ENCODE measurements at places on chromosomes 2 and 18.

DNA sequence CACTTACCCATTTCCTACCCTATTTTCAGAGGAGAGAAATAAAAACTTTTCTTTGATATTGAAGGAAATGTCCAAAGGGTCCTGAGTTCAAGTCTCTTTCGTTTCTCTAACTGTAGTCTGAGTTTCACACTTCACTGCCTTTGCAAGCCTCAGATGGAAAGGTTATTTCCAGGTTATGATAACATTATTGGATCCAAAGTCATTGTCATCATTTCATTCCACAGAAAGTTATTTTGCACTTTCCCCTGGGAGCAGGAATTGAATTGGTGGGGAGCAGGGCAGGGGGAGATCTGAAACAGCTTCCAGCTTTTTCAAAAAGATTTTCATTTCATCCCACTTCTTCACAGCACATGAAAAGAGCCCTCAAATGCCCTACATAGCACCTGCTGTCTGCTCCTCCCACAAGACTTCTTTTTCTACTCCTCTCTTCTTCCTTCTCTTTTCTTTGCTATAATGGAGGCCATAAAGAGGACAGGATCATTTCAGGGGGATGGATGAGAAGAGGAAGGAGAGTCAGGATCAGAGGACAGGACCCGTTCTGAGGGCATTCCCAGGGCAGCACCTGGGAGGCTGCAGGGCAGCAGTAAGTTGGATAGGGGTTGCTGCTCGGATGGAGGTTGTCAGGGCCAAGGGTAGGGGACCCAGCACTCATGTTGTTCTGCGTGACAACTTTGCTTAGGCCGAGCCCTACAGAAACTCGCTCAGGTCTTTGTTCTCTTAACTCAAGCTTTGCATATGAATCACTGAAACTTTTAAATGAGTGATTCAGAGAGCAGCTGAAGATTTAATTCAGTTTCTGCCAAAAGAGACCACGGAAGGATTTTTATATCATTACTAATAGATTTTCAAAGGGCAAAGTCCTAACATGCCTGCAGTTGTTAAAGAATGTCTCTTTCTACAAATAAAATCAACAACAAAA, 11.4 kb upstream of the GALNT5 start:
- no peak for DNase-seq

DNA sequence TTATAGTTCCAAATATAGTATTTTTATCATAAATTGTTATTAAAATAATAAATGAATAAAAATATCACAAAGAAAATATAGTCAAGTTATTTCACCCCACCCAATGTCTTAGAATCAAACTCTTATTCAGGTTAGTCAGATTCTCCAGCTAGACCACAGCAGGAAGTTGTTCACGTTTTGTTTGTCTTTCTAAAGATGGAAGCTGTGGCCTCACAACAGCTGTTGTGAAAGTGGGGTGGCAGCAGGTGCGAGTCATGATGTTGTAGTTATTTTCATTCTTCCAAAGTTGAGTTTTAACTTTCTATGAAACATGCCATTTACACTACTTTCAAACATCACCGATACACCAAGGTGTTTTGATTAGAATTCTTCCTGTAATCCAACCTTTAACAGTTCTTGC, 272.9 kb downstream of the SLC8A1 start:
- DNase-seq, result no peak

- DNase-seq, result no peak
Observed at GRCh38 chr2:152054593-152054992, 44.3 kb downstream of the CACNB4 start.

- no peak for DNase-seq
Observed at GRCh38 chr2:190843890-190844699, 36.5 kb upstream of the GLS start.

DNA sequence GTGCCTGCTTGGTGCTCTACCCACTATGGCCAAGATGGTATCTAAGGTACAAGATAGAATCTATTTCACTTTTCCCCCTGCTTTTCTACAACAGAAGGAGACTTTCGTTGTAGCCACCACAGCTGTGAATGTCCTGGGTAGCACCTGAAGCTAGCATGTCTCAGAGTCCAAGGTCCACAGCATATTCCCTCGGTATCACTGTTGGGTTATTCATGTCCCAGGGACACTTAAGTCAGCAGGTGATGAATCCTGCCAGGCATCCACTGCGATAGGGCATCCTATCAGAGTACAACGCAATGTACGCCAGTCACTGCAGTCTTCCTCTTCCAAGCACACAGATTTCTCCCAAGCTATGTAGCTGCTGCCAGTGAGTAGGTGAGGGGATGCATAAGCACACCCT, 129.1 kb upstream of the LINC00305 start:
- no peak for DNase-seq

DNA sequence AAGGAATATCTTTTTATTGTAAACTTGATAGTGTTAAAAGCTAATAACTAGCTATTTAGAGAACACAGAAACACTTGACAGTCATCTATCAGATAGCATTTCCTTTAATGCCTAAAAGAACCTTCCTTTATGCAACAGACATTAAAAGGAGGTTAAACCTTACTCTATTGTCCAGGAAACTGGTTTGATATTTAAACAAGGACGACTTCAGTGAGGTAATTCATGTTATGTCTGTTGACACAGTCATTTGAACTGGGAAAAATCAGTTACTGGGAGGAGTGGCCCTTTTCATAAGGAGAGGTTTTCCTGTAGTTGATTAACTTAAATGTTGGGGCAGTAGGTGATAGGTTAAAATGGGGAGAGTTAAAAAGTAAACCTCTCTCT, 6.7 kb downstream of the TGIF1 start:
- no peak for DNase-seq

All from effector CD8-positive, alpha-beta T cell (primary cell).